ENCODE measurements at places on chromosomes 3 and 15.
A peak's percentile ranks its signal among the peaks of the same experiment; 100 is the strongest.

- DNase-seq = no peak
Observed at GRCh38 chr3:172071780-172072330, 32.5 kb downstream of the FNDC3B start.

GRCh38 chr15:60844511-60845174, 365.7 kb upstream of the ICE2 start:
- no peak for DNase-seq

- no peak for DNase-seq
Observed at GRCh38 chr3:47476330-47476626, 537 bp upstream of the SCAP start.

DNA sequence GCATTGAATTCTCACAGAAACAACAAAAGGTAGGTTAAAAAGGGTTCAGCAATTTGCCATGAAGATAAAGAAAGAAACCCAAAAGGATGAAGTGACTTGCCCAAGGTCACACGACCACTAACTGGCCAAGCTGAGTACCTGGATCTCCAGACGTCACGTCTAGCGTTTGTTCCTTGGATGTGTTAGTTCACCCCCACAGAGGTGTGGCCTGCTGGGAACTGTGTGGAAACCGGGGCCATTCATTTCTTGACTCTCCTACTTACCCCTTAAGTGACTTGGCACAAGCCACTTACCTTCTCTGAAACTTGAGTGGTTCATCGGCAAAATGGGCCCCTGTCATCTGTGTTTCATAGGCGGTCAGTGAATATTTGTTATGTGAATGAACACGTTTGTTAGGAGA, 244.3 kb upstream of the SLCO3A1 start:
- no peak for DNase-seq

GRCh38 chr3:102979682-102980354, 545.0 kb downstream of the ZPLD1 start:
- peak; percentile 80 for DNase-seq

DNA sequence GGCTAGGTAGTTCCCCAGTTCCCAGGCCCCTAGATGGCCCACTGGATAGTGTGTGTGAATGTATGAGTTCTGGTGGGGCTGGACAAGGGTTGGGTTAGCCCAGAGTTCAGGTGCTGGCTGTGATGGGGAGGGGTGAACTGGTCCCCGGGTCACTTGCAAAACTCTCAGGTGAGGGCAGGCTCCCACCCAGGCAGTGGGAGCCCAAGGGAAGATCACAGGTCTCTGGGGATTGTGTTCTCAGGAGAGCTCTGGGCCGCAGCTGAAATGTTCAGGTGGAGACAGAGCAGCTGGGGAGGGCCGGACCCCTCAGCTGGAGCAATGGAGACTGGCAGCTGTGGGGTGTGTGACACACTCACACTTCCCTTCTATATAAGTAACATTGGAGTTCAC, 12.8 kb upstream of the FAM98B start:
- no peak for DNase-seq

DNA sequence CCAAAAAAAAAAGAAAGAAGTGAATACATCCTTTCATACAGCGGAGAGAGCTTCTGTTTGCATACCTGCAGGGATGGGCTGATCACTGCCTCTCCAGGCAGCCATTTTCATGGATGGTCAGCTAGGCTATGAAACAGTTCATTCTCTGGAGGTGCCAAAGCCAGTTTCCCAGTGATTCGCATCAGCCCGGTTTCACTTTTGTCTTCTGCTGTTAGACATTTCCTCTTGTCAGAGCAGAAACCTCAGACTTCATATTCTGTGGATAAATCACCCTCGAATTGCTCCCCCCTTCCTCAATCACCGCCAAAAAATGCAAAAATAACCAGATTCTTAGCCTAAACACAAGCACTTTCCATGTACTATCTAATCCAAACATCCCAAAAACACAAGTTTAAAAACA, 225.6 kb downstream of the ADAMTS9 start:
- peak; percentile 95 for DNase-seq

GRCh38 chr3:120659285-120659684, 22.8 kb downstream of the HGD start:
- no peak for DNase-seq

DNA sequence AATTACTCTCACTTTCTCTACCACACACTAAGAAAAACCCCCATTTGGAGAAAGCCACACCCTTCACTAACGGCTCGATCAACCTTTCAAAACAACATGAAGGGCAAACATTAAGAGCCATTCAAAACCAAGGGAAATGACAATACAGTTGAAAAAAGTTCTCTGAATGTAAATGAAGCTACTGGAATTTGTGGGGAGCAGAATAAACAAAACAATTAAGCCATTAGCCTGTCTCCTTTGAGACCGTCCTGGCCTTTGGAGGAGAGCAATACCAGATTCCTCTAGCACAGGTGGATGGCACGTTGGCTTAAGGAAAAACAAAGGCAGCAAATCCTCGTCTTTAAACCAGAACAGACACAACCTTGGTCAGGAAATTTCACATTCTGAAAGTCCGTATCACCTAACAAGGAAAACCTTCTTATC, 18.7 kb downstream of the MYO1E start:
- DNase-seq = no peak

GRCh38 chr3:188489639-188490405, 335.9 kb downstream of the LPP start:
- peak; percentile 34 for DNase-seq

- no peak for DNase-seq
Observed at GRCh38 chr3:105523501-105523900, 156.8 kb downstream of the ALCAM start.

DNA sequence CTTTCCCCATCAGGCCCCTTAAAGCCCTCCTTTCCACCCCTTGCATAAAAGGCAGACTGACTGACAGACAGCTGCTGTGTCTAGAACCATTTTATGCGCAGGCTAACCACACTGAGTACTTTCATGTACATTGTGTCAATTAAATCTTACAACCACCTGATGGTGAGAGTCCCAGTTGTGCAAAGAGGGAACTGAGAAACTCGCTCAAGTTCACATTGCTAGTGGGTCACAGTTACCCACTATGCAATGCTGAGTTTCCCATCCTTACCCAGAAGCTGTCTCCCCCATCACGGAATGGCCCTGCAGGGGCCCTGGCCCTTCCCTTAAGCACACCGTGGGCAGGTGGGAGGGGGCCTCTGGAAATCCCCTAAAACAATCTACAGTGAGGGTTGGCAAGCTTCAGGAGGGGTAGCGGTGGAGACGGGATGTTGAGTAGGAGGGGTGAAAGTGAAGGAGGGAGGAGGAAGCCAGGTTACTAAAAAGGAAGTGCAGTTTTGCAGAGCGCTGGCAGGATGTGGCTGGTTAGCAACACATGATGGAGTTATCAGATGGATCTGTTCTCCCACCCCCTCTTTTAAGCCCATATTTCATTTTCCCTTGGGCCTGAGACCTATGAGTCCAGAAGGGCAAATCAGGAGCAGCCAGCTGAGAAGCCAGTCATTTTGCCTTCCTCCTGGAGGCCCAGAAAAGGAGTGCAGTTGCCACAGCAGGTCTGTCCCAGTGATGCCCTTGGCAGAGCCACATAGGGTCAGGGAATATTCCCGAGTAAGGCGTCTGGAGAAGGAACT, 30.0 kb downstream of the STARD5 start:
- no peak for DNase-seq

All from brain microvascular endothelial cell (primary cell).